ENCODE measurements at places on chromosomes 7 and 10.

DNA sequence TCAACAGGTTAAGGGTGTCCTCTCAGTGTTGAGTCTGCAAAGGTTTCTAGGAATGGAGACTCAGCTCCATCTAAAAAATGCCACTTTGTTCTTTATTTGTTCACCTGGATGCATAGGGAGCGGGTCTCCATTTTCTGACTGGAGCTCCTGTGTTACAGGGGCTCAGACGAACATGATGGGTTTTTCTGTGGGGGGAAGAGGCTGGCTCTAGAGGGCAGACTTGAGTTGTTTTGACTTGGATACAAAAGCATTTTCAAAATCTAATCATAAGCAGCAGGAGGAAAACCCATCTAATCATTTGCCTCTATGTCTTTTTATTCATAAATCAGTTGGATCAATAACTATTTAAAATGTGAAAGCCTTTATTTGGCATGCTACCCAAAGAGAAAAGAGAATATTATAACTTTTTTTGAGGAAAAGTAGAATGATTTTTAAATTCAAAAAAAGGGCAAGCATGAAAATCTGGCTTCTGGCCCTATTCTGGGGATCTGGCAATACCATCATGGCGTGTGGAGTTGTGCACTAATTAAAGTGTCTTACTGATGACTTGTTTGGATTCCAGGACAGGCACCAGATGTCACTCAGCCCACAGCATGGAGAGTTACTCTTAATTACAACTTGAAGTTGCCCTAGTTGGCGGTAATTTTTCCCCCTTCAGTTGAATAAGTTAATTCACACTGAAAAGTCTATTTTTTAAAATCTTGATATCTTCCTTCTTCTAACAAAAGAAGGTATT, 594.9 kb downstream of the REEP3 start:
- no peaks in the 10 kb centered on the region for H3K36me3 ChIP-seq
- no peak for DNase-seq
- no peak overlapping the region for H3K27ac ChIP-seq
- H3K4me1 ChIP-seq, result no peaks in the 10 kb centered on the region

DNA sequence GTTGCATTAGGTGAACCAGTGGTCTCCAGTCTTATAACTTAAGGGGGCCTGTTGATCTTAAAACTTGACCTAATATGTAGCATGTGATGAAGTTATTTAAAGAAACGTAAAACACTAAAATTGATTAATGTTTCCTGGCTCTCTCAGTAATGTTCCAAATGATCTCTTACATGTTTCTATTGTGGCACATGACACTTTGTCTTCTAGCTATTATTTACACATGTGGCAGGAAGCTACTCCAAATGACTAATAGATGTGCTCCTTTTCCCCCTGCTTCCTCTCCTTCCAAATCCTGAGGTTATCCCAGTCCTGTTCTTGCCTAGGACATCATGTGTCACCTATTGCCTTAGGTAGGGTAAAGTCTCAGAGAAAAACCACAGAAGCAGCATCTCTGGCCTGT, 89.4 kb downstream of the FAS start:
- H3K27ac ChIP-seq, result no peak overlapping the region
- DNase-seq, result no peak
- no peaks in the 10 kb centered on the region for H3K4me1 ChIP-seq
- no peak overlapping the region for H3K4me3 ChIP-seq
- H3K36me3 ChIP-seq, result no peaks in the 10 kb centered on the region

DNA sequence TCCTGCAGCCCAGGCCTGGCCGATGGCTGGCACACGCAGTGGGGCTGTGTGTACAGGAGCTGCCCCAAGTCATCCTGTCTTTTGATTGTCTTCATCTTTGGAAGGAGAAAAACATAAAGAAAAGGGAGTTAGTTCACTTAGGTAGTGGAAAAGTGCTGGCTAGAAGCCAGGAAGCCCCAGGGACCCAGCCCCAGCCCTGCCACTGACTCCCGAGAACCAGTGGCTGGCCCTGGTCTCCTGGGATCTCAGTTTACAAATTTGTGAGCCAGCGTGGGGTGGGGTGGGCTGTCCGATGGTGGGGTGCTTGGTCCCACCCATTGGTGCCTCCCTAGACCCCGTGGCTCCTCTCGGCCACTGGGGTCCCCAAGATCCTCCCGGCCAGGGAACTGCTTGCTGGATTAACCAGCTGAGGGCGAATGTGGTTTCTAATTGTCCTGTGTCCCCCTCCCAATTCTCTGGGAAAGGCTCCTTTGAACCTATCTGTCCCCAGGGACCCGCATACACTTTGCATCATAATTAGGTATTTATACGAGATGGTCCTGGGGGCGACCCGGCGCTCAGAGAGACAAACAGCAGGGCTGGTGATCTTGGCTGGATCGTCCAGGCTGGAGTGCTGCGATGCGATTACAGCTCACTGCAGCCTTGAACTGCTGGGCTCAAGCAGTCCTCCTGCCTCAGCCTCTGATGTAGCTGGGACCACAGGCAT, 16.3 kb upstream of the CHST12 start:
- DNase-seq, result no peak
- no peaks in the 10 kb centered on the region for H3K36me3 ChIP-seq

- H3K4me1 ChIP-seq, result peaks cover 3% of the 10 kb centered on the region
- H3K27me3 ChIP-seq, result peaks cover 6% of the 10 kb centered on the region
- H3K27ac ChIP-seq, result no peak overlapping the region
These were observed 34.8 kb upstream of the NUB1 start for GRCh38 chr7:151306860-151307259.

GRCh38 chr10:44990302-44990655, 10.4 kb upstream of the ZNF22 start:
- no peak overlapping the region for H3K27ac ChIP-seq
- H3K4me1 ChIP-seq, result peaks cover 16% of the 10 kb centered on the region
- DNase-seq, result peak; percentile 64

- H3K4me3 ChIP-seq, result no peak overlapping the region
- H3K36me3 ChIP-seq, result no peaks in the 10 kb centered on the region
- H3K27ac ChIP-seq, result no peak overlapping the region
- DNase-seq, result no peak
These were observed 107.2 kb upstream of the STEAP1B start for GRCh38 chr7:22607180-22607579.

GRCh38 chr10:122142641-122143237, 128.4 kb upstream of the BTBD16 start:
- no peak overlapping the region for H3K27ac ChIP-seq
- peaks cover 5% of the 10 kb centered on the region for H3K36me3 ChIP-seq
- no peaks in the 10 kb centered on the region for H3K27me3 ChIP-seq
- no peaks in the 10 kb centered on the region for H3K4me1 ChIP-seq

DNA sequence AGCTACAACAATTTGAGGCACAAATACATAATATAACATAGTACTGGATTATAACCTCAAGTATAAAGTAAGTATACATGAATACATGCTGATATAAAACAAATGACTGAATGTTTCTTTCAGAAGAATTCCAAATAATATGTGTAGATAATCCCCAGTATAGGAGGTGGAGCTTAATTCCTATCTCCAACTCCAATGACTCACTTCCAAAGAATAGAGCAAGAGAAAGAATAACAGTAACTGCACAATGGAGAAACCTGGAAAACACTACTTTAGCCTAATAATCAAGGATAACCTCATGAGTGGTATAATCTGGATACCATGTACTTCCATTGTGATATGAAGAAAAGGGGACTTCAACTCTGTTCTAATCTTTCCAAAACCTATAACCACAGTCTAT, 13.7 kb upstream of the SEMA3C start:
- no peak for DNase-seq
- H3K4me3 ChIP-seq, result no peak overlapping the region
- no peaks in the 10 kb centered on the region for H3K36me3 ChIP-seq
- H3K4me1 ChIP-seq, result no peaks in the 10 kb centered on the region

- H3K36me3 ChIP-seq, result peaks cover 2% of the 10 kb centered on the region
- DNase-seq, result no peak
These were observed 32.8 kb downstream of the GOLGA7B start for GRCh38 chr10:97882142-97883091.

DNA sequence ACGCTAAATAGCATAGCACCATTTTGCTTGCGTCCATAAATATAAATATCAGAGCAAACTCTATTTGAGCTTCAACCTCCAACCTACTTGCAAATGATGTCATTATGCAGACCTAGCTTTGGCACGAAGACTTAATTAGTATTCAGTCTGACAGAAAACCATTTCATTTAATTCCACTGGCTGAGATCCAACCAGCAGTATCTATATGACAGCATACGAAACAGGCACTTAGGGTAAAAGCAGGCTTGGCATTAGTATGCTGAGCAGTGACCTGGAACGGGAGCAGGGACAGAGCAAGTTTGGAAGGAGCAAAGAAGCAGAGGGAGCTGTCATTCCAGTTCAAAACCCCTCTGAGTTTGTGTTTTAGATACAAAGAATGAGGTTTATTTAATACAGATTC, 312.5 kb upstream of the CHRM2 start:
- H3K4me1 ChIP-seq, result no peaks in the 10 kb centered on the region
- H3K4me3 ChIP-seq, result no peak overlapping the region
- H3K27ac ChIP-seq, result no peak overlapping the region
- H3K36me3 ChIP-seq, result no peaks in the 10 kb centered on the region

GRCh38 chr10:71419750-71420149, 23.0 kb downstream of the CDH23 start:
- peaks cover 4% of the 10 kb centered on the region for H3K27me3 ChIP-seq
- no peak overlapping the region for H3K27ac ChIP-seq
- no peaks in the 10 kb centered on the region for H3K4me1 ChIP-seq
- H3K36me3 ChIP-seq, result no peaks in the 10 kb centered on the region

- H3K27me3 ChIP-seq, result no peaks in the 10 kb centered on the region
- H3K27ac ChIP-seq, result no peak overlapping the region
- H3K4me1 ChIP-seq, result no peaks in the 10 kb centered on the region
- H3K36me3 ChIP-seq, result no peaks in the 10 kb centered on the region
These were observed 1187.9 kb downstream of the REEP3 start for GRCh38 chr10:64708884-64709681.

DNA sequence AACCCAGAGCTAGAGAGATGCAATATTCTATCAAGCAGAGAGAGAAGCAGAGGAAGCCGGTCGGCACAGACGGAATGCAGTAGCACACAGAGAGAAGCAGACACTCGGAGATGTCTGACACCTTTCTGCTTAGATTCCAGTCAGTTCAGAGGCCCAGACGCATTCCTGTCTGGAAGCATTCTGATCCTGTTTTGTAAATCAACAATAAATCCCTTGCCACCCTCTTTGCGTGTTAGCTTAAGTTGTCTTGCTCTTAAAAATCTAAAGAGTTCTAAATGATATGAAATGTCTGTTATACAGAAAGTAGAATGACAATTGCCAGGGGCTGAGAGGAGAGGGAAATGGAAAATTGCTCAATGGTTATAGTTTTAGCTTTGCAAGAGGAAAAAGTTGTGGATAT, 27.4 kb upstream of the ATRNL1 start:
- H3K27me3 ChIP-seq, result no peaks in the 10 kb centered on the region
- no peaks in the 10 kb centered on the region for H3K36me3 ChIP-seq
- H3K4me1 ChIP-seq, result peaks cover 2% of the 10 kb centered on the region

DNA sequence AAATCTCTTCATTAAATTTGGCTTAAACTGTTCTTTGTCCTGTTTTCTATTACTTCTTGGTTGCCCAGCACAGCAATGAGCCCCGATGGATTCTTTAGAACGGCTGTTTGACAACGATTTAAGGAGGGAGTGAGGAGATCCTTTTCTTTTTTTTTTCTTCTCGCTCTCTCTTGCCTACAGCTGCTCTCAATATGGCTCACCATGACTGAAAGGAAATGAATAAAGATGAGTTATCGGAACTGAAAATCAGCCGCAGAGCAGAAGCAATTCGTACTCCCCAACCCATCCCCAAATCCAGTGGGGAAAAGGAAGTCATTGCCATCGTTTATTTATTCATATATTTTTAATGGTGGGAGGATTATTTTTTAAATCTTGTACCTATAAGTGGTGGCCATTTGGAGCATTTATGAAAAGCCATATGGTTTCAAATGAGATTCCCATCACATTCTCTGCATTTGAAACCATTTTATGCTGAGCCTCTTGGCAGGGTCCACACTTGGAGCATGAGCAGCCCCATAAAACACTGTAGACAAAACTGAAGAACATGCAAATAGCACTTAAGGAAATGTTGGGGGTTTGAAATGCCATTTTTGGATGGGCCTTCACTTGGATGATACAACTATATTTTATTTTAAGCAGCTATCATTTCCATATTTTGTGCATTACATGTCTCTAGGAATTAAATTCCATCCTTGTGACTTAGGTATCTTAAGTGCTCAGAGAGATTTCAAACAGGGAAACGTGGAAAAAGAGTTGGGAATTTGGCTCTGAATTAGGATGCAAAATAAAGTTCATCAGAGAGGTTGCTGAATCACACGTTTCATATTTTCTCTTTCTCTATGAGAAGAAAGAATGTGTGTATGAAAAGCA, 107.7 kb upstream of the FZD1 start:
- no peak overlapping the region for H3K4me3 ChIP-seq
- H3K27me3 ChIP-seq, result no peaks in the 10 kb centered on the region
- no peak for DNase-seq
- H3K36me3 ChIP-seq, result no peaks in the 10 kb centered on the region

DNA sequence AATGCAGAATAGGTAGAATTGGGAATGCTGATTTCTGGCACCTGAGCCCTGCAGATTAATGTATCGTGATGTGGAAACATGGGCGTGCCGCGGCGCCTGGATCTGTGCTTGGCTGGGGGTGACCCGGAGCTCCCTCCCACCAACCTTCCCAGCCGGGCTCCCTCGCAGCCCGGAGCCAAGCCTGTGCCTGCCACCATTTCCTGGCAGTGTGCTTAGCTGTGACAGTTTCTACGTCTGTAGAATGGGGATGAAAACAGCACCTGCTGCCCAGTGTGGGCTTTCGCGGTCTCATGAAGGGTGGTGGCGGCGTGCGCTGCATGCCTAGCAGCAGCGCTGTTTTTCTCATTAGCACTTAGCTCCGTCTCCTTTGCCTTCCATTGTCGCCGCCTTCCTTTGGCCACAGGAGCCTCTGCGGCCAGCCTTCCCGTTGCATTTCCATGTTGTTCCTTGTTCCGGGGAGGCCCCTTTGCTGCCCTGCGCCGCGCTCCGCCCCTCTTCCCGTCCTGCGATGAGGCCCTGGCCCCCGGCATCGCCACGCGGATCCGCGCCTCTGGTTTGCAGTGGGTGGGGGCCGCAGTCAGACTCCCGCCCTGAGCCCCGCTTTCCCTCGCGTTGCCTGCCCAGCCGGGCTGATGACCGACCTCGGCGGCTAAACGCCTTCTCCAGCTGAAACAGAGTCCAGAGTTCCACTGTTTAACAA, 84.2 kb downstream of the CUL1 start:
- H3K36me3 ChIP-seq, result peaks cover 35% of the 10 kb centered on the region
- no peak overlapping the region for H3K27ac ChIP-seq
- H3K4me1 ChIP-seq, result no peaks in the 10 kb centered on the region
- no peaks in the 10 kb centered on the region for H3K27me3 ChIP-seq
- DNase-seq, result no peak

GRCh38 chr7:149321978-149322541, 60.1 kb downstream of the ZNF783 start:
- no peak overlapping the region for H3K27ac ChIP-seq
- H3K27me3 ChIP-seq, result no peaks in the 10 kb centered on the region
- H3K4me1 ChIP-seq, result peaks cover 5% of the 10 kb centered on the region

DNA sequence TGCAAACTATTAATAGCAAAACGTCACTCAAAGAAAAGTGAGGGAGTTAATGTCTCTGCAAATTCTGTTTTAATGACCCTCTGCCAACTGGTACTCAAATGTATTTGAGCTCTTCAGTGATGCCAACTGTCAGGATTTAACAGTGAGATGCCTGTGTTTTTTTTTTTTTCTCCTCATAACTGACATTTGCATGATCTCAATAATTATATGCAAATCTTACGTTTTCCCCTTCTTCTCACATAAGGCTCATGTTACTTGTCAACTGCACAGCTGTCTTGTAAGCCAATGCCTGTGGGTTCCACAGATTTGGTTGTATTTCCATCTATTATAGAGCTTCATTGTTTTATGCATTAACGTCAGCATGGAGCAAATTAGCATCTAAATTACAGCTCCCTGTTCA, 38.2 kb downstream of the PPP1R3A start:
- no peaks in the 10 kb centered on the region for H3K27me3 ChIP-seq
- no peak for DNase-seq
- H3K4me1 ChIP-seq, result no peaks in the 10 kb centered on the region

Measured in H1 (cell line).